Suppressor macrophage (primary cell): ENCODE measurements at places on chromosomes 7 and 10.
A peak's percentile ranks its signal among the peaks of the same experiment; 100 is the strongest.

DNA sequence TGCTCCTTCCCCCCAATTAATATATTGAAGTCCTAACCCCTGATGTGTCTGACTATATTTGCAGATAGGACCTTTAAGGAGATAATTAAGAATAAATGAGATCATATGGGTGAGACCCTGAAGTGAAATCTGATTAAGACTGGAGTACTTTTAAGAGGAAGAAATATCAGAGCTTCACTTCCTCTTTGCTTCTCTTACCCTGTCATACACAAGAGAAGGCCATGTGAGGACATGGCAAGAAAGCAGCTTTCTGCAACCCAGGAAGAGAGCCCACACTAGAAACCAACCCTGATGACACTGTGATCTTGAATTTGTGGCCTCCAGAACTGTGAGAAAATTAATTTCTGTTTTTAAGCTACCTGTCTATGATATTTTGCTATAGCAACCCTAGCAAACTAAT, 44.2 kb downstream of the JMJD1C start:
- DNase-seq: peak; percentile 68

- no peak for DNase-seq
Observed at GRCh38 chr10:65911151-65911835, 1014.5 kb upstream of the LRRTM3 start.

DNA sequence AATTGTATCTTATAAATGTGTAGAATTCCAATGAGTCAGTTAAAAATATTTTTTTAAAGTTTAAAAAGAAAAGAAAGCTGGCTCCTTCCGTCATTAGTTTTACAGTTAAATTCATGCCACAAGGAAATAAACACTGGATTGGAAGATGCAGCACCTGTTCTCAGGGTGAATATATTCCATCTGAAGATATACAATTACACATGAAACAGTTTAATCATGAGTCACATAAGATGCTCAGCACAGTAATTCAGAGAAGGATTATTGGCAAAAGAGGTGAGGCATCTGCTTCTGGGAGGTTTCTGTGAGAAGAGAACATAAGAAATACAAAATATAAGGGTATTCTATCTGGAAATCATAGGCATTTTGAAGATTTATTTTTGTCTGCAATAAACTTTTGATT, 376.5 kb upstream of the SORCS1 start:
- no peak for DNase-seq

DNA sequence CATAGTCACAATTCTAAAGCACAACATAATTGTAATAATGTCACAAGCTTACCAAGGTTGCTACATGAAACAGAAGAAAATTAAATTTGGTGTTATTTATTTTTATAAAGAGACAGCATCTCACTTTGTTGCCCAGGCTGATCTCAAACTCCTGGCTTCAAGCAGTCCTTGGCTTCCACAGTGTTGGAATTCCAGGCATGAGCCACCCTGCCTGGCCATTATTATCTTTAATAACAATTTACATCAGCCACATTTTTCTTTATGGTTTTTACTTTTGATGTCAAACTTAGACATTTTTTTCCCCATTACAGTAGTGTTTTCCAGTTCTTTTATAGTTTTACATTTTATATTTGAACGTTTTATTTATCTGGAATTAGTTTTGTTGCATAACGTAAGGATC, 46.7 kb downstream of the BMPR1A start:
- no peak for DNase-seq

- no peak for DNase-seq
Observed at GRCh38 chr10:129710510-129710847, 243.4 kb downstream of the MGMT start.

DNA sequence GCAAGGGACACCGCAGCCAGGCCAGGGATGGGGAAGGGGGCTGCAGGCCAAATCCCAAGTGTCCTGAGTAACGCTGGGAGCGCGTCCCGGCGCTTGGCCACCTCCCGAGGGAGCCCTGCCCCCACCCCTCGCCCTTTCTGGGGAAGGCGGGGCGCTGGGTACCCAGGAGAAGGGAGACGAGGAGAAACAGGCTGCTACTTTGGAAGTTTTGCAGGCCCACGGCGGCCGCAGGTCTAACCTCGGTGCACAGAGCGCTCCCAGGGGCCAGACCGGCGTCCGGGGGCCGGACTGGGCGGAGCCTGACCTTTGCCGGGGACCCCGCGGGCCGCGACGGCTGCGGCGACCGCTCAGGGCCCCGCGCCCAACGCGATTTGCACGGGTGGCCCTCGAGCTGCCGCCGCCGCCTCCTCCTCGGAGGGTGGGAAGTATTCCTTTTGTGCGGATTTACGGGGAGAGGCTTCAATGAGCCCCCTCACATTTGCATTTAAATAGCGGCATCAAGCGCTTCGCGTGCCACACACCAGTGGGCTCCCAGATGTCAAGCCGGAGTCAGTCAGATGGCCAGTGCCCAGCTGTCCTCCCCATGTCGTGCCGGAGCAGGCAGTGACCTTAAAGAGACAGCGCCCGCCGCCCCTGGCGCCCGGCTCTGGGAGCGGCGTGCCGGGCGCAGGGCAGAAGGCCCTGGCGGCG, 3.0 kb upstream of the EBF3 start:
- DNase-seq: no peak

DNA sequence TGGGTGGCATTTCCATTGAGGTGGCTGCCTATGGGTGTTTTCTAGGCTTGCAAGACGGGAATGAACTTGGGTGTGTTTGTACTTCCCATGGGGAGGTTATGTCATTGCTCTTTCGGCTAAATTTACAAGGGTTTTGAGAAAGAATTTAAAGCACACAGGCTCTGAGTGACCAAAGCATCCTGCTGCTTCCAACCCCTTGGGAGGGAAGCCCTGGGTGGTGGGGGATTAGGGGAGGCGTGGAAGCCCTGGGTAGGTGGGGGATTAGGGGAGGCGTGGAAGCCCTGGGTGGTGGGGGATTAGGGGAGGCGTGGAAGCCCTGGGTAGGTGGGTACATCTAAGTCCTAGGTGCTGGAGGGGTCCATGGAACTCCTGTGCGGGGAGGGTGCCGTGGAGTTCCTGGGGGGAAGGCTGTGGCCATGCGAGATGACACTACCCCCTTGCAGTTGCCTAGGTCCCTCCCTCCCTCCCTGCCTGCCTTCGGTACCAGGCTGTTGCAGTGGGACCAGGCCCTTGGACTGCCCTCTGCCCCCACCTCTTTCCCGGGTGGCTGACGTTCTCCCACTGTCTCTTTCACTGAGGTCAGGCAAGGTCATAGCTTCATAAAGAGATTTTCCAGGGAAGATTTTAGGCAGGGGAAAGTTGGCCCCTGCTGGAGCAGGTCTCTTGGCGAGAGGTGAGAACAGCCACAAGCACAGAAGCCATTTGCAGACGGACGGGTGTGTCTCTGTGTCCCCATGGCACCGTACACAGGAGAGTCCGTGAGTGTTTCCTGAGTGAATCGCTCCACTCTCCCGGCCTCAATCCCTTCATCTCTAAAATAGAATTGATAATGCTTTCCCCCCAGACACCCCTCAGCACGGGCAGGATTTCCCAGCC, 19.5 kb downstream of the PRF1 start:
- DNase-seq: no peak

- no peak for DNase-seq
Observed at GRCh38 chr7:143346018-143346417, 16.5 kb downstream of the FAM131B start.

DNA sequence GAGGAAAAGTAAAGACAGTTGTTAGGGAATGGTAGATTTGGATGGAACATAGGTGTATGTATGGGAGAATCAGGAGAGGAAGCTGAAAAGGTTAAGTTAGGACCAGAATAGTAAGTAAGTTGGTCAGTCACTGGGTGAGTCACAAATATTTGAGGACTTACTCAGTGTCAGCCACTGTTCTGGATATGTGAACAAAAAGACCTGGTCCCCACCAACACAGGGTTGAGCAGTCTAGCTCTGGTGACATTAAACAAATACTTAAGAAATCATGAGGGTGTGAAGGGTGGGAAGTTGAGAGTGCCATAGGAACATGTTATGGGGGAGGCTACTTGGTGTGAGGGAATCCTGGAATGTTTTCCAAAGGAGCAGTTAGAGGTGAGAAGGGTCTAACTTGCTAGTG, 246.9 kb downstream of the PTEN start:
- DNase-seq: peak; percentile 56

- DNase-seq: peak; percentile 2
Observed at GRCh38 chr10:111233439-111233838, 156.6 kb downstream of the ADRA2A start.
